ENCODE measurements at places on chromosomes 2 and 18.

- DNase-seq: no peak
These were observed 52.0 kb downstream of the ARL4C start for GRCh38 chr2:234444893-234445292.

- DNase-seq: no peak
These were observed 122.5 kb downstream of the PRPF40A start for GRCh38 chr2:152594792-152595191.

DNA sequence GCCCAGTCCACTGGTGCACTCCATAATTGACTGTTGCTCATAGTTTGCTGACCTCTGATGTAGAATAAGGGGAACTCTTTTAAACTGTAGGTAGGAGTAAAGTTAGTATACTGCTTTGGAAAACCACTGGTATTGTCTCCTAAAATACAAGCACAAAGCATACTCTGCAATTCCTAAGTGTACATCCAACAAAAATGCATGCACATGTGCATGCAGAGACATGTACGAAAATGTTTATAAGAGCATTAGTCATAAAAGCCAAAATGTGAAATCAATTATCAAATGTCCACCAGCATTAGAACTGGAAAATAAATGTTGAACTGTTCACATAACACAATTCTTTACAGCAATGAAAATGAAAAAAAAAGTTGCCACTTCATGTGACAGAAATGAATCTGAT is 39.8 kb upstream of the DDX18 start:
- no peak for DNase-seq

DNA sequence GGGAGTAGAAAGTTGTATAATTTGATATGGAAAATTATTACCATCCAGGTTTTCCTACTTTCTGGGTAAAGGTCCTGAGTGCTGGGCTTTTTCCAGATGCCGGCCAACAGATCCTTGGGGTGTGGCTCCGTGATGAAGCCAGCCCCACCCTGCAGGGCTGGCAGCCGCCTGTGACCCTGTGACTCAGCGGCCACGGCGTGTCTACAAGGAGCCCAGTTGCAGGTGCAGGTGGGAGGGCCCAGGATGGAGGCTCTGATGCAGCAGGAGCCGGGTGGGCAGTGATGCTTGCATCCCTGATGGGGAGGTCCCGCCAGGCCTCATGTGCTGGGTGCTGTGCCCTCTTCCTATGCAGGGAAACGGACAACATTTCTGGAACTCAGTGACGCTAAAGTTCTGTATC is 96.0 kb upstream of the ALKAL2 start:
- no peak for DNase-seq
